ENCODE measurements at places on chromosomes 3 and 15. TPM values are rescaled to one million over a fixed set of nuclear protein-coding genes. Genes with fewer than 3 reads are reported as not detected.

The IMPG2 gene
- total RNA-seq: 0.72 TPM

The FES gene
- total RNA-seq: 3.0 TPM

DNA sequence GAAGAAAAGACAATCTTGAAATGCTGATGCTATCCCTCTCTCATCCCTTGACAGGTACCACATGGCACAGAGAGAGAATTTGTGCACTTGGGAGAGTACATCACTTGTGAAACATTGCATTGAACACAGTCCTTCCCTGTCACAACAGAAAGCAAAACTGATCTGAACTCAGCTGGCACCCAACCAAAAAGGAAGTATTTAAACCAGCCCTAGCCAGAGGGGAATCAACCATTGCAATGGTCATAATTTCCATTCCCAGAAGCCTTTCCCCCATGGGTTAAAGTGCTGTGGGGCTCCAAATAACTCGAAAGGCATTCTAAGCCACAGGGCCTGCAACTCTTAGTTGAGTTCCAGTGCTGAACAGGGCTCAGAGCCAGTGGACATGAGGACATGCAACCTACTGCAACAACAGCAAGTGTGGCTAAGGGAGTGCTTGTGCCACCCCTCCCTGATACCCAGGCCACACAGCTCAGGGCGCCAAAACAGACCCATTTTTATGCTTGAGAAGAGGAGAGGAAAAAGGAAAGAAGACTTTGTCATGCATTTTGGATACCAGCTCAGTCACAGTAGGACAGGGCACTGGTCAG, 530.8 kb upstream of the BCHE start:
- no peak for DNase-seq

DNA sequence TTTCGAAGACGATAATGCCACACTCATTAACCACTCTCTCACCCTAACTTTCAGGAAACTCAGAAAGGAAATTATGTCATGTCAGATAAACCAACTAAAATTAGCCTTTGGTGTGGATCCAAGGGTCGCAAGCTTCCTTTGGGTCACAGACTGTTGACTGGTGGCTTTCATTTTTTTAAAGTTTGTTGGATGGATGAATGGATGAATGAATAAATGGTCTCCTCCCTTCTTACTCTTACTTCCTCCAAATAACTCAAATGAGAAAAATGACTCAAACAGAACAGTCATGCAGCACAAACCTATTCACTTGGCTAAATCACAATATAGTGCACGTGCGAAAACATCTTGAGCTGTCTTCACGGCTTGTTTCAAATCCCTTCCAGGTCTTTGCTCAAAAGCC, 82.9 kb upstream of the HACD2 start:
- DNase-seq: no peak

DNA sequence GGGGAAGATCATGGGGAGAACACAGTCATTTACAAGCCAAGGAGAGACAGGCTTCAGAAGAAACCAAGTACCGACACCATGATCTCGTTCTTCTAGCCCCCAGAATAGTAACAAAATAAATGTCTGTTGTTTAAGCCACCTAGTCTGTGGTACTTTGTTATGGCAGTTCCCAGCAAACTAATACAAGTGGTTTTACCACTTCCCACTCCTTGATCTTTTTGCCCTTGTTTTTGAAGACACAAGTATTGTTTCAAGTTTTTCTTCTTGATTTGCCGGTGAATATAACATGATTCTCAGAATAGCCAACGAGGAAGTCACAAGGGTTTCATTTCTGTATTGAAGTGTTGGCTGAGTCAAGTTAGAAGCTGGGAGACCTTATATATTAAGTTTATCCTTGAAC, 220.3 kb downstream of the SOX2 start:
- no peak for DNase-seq

- DNase-seq: no peak
Observed at GRCh38 chr3:16050641-16051467, 123.6 kb upstream of the GALNT15 start.

GRCh38 chr3:58093574-58094195, 85.5 kb downstream of the FLNB start:
- no peak for DNase-seq

DNA sequence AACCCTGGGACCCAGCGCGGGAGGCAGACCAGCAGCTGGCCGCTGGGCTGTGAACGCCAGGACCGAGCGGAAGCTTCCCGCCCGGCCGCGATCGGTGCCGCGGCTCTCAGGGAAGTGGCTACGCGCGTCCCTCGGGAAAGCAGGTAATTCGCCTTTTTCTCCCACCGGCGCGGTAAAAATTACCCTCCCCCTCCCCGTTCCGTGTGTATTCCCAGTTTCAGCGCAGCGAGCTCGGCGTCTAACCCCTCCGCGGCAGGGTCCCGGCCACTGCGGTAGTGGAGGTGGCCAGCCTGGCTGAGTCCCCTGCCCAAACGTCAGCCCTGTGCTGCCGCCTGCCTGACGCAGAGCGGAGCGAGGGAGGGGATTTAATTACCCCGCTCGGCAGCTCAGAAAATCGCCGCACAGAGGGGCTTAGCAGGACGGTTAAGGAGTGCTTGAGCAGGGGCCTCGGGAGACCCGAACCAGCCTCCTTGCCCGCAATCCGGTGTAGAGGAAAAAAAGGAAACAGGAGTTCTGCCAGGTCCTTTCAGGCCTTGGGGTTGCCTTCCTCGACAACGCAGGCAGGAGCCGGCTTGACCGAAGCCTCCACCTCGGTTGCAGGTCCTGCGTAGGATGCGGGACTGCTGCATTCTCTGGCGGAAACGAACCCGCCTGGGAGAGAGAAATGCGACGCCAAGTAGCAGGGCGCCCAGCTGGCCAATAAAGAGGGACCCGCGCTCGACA, 2.9 kb downstream of the GATA2 start:
- no peak for DNase-seq

- no peak for DNase-seq
Observed at GRCh38 chr15:48391950-48392349, 60.7 kb downstream of the DUT start.

DNA sequence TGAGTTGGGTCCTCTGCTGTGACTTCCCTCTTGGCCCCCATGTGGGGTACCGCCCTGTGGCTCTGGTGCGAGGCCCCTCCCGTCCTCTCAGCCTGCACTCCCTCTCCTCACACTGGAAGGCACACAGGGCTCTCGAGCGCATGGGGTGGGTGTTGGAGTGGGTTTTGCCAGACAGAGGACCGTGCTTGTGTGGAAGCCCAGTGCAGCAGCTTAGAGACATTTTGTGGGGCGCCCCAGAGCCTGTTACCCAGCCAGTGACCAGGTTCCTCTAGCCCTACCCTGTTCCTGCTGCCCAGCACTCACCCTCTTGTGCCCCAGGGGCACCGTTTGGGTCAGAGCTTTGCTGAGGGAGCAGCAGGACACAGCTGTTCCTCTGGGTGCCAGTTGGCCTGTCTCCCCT, 9.9 kb downstream of the PLXNA1 start:
- no peak for DNase-seq

- DNase-seq: no peak
Observed at GRCh38 chr15:78208341-78208844, 26.0 kb downstream of the ACSBG1 start.

GRCh38 chr15:27627623-27628022, 471.5 kb downstream of the OCA2 start:
- no peak for DNase-seq

GRCh38 chr3:63032881-63033280, 157.7 kb upstream of the CADPS start:
- no peak for DNase-seq
